ENCODE measurements at places on chromosomes 4 and X.

- DNase-seq = no peak
These were observed 391 bp upstream of the PHKA1 start for GRCh38 chrX:72714478-72714916.

DNA sequence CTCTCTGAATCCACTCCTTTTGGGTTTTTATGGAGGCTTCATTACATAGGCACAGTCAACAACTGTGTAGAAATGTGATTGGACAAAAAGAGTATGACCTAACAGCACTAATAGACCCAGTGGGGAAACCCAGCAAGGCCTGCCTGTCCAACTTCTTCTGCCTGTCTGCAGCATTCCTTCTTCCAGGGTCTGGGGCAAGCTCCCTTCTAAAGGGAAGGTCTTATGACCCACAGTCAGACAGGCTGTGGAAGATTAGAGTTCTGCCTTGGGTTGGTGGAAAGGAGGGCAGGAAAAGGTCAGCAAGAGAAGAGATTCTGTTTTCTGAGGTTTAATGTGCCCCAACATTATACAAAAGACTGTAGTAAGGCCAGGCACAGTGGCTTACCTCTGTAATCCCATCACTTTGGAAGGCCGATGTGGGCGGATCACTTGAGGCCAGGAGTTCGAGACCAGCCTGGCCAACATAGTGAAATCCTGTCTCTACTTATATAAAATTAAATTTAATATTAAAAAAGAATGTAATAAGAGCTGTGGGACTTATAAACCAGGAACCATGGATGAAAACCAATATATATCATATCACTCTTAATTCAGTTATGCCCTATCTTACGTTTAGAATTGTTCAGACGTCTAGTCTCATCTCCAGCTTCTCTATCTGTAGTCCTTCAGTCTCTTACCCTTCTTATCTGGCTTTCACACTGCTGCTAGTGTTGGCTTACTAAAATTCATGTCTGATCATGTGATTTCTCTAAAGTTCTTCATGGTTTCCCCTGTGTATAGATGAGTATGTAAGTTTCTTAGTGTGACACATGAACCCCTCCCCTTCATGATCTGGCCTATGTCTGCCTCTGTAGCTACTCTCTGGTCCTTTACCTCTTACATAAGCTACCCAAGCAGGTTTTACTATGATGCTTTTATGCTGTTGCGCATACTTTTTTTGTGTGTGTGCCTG lies 6.2 kb downstream of the CLCN3 start:
- DNase-seq = no peak

DNA sequence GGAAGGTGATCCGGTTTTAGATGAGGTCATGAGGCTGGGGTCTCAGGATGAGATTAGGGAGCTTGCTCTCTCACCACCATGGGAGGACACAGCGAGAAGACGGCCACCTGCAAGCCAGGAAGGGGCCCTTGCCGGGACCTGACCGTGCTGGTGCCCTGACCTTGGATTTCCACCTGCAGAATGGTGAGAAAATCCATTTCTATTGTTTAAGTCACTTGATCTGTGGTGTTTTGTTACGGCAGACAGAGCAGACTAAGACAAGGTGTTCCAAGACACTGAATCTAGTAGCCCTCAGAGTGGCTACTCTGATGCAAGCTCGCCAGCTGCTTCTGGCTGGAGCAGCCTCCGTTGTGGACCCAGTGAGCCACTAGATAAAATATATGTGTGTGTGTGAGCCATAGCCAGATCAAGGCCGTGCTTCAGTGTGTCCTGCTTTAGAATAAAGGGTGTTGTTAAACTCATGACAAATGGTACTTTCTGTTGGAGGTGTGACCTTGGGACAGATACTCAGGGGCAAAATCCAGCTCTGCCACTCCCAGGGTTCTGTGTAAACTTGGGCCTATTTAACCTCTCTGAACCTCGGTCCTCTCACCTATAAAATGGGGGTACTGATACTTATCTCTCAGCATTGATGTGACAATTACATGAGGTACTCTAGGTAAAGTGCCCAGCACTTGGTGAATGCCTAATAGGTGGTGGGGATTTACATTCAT lies 67.9 kb upstream of the STX18 start:
- DNase-seq = no peak

- no peak for DNase-seq
These were observed 39.3 kb downstream of the SLAIN2 start for GRCh38 chr4:48380583-48381167.

DNA sequence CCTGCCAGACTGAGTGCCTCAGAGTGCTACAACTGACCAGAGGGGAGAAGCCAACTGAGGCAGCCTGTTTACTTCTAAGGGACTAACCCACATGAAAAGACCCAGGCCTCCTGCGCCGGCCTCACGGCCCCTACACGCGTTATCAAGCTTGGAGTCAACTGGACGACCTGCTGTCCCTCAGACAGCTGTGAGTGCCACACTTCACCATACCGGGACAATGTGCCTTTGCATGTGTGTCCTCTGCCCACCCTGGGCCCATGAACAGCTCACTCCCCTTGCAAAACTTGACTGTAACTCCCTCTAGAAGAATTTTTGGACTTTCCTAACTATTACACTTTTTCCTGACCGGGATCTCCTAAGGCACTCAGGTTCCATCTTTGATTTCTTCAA lies 1.8 kb downstream of the NOP14 start:
- no peak for DNase-seq

GRCh38 chrX:17803449-17803848 lies 57.6 kb downstream of the RAI2 start:
- DNase-seq = no peak

GRCh38 chrX:2689773-2690666 lies 1.1 kb upstream of the CD99 start:
- DNase-seq = no peak

GRCh38 chr4:47505666-47506065 lies 20.6 kb downstream of the ATP10D start:
- no peak for DNase-seq

DNA sequence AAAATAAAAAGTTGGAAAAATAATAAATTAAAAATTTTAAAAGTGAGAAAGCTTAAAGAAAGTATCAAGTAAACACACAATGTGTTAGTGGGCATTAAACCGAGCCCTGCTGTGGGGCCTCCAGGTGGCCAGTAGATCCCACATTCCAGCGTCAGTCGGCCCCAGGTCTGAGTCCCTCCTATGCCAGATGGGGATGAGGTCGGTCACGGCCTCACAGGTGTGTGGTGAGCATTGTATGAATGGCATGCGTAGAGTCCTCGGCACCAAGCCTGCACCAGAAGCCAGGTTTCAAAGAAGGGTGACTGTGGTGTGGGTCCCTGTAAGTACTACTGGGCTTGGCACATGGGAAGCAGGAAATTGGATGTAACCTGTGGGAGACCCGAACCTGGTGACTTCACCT lies 75.6 kb upstream of the MSX1 start:
- DNase-seq = no peak

Measured in MM.1S (cell line).